ENCODE measurements at places on chromosomes 7 and 10. TPM values are rescaled to one million over a fixed set of nuclear protein-coding genes. Genes with fewer than 3 reads are reported as not detected.

GRM3 gene
- 1.4 TPM for total RNA-seq

GIMAP1 gene
- total RNA-seq = not detected

ZNF775 gene
- total RNA-seq = 10.8 TPM

NRCAM gene
- 19.9 TPM for total RNA-seq

DNA sequence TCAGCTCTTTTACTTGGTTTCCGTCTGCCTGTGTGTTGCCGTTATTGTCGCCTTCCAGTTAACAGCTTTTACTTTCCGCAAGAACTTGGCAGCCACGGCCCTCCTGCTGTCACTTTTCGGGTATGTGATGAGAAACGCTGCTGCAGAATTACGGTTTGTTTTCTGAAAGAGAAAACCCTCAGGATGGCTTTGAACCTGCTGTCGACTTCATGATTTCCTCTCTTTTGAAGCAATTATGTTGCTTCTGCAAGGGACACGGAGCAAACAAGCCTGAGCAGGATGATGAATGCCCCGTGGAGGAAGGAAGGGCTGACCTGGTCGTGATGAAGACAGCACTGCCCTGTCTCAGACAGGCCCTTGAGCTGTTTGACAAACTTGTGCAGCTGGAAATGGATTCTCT is 339.8 kb downstream of the ABCA13 start:
- no peak for DNase-seq

- DNase-seq = no peak
Observed at GRCh38 chr7:30251708-30252329, 32.6 kb upstream of the ZNRF2 start.

DNA sequence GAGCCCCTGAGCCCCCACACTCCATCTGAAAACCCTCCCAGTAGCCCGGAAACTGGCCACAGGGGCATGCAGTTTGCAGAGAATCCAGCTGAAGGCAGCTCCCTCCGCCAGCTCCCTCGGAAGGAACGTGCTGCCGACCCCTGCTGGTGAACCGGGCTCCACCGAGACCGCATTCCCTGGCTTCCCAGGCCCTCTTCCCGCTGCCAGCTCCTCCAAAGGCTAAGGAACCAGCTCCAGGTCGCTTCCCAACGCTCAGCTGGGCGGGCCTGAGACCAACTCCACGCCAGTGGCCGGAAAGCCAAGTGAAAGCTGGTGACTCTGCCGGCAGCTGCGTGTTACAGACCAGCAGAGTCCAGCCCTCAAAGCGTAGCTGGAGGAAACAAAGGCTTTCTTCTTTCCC is 35.8 kb downstream of the GPER1 start:
- DNase-seq = peak; percentile 45

GRCh38 chr10:129320340-129320739 is 146.7 kb upstream of the MGMT start:
- no peak for DNase-seq

DNA sequence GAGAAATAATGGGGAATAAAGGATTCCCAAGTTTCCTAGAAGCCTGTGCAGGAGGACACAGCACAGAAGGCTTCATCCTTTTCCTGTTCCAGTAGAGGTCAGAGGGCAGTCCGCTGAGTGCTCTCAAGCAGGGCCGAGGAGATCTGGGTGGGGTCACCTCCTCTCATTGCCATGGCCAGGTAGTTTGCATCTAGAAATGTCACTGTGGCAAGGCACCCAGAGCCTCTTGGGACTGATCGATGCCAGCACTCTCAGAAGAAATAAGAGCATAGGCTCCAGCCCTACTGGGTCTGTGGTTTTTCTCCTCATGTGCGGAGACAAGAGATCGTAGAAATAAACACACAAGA is 7.9 kb downstream of the NUB1 start:
- no peak for DNase-seq

DNA sequence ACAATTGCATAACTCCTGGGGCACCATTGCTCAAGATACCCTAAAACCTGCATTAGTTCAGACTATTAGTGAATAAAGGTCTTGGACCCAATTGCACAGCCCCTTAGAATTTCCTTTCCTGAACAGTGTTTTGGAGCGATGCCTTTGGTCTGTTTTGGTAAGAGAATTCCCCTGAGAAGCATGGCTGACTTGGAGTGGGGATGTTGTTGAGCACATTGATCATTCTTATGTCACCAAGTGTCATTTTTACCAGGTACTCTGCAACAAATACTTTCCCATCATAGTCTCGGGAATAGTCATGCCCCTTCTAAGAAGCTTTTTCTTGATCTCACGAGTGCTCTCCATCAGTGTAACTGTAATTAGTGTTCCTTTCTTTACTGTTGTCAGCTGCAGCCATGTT is 229.7 kb downstream of the GFRA1 start:
- no peak for DNase-seq

GRCh38 chr10:33155720-33156638 is 178.5 kb downstream of the NRP1 start:
- no peak for DNase-seq
